Urinary bladder (tissue), 4 donors: ENCODE measurements at places on chromosomes 2 and 18. TPM values are rescaled to one million over a fixed set of nuclear protein-coding genes. Genes with fewer than 3 reads are reported as not detected.

DNA sequence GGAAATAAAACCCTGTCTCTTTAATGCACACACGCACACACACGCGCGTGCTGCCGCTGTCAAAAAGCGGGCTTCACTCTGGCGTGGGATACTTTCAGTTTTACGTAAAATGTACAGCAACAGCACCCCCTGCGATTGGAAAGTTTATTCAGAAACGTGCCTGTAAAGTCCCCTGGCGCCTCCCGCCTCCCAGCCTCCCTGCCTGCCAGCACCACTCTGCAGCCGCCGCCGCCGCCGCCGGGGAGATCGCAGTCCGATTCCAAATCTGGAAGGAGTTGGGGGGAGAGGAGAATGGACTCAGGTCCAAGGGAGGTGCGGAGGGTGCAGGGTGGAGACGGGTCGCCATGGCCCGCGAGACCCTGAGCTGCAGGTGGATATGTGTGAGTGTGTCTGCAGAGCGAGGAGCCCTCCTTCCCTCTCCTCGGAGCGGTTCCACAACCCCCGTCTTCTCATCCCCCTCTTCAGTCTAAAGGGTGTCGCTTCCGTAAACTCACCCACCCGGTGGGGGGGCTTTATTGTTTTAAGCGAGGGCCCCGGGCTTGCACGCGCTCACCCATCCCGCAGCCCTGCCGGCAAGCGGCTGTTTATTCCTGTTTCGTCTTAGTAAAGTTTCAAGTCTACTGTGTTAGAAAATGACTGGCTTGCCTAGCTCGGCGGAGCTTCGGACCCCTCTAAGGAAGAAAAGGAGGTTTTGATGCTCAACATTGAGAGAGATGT, 1.8 kb upstream of the BCL11A start:
- DNase-seq: no peak

DNA sequence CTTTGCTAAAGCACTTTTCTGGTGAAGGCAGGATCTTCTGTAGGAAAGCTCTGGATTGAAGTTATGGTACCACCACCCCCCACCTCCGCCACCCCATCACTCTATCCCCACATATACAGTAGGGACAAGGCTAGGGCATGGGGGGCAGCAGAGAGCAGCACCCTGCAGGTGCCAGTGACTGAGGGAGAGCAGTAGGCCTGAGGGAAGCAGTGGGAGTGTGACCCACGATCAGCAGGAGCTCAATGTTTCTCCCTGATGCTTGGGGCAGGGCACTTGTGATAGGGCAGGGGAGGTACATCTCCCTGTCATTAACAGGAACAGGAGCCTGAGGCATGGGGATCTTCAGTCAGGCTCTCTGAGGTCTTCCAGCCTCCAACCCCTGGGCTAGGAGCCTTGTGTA, 121.6 kb downstream of the ZFP36L2 start:
- DNase-seq: no peak

The SLC9A2 gene
- 0.27 TPM for polyA plus RNA-seq

DNA sequence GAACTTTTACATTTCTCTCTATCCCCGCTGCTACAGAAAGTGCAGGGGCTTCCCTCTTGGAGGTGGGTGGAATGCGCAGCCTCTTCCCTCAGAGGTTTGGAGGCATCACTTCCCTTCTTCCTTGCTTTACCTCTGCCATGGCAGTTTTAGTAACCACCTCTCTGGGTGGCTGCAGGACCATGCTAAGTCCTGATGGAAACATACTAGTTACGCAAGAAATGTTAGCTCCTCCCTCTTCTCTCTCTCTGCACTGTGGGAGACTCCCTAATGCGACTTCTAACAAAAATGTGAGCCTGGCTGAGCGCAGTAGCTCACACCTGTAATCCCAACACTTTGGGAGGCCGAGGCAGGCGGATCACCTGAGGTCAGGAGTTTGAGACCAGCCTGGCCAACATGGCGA, 116.8 kb upstream of the RAB6C start:
- no peak for DNase-seq

DNA sequence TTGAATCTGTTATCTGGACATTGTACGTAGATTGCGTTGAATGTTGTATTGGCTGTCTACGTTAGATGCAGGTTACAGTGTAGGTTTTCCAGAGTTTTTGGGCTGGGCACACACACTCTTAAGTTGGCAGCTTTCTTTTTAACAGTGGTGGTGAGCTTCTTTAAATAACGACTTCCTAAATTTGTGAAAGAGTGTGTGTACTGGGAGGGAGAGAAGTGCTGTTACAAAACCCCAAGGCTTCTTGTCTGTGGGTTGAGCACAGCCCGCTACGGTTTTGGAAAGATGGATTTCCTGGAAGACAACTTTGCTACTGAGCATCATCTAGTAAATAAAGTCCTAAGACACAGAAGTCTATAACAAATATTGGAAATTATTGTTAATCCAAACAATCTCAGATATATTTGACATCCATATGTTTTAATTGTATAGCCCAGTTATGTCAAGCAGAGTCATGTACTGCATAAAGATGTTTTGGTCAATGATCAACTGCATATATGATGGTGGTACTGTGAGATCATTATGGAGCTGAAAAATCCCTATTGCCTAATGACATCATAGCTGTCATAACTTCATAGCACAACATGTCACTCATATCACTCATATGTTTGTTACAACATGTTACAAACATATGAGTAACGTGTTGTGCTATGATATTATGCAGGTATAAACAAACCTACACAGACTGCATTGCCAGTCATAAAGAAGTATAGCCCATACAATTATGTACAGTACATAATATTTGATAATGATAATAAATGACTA, 7.9 kb upstream of the THUMPD2 start:
- DNase-seq: no peak

DNA sequence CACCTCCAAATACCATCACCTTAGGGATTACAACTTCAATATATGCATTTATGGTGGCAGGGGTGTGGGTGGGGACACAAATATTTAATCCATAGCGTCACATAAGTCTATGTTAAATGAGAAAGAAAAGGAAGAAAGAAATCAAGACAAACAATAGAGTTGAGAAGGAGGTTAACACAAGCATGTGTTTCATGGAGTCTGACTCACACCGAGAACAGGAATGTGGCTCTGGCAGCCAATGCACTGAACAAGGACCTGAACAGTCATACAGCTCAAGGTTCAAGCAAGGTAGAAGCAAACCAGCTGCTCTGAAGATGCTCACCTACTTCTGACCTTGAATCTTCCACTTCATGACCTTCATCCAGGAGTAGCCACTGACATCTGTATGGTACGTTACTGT, 36.2 kb upstream of the LPIN1 start:
- no peak for DNase-seq

The CLEC4F gene
- polyA plus RNA-seq: 0.03 TPM

DNA sequence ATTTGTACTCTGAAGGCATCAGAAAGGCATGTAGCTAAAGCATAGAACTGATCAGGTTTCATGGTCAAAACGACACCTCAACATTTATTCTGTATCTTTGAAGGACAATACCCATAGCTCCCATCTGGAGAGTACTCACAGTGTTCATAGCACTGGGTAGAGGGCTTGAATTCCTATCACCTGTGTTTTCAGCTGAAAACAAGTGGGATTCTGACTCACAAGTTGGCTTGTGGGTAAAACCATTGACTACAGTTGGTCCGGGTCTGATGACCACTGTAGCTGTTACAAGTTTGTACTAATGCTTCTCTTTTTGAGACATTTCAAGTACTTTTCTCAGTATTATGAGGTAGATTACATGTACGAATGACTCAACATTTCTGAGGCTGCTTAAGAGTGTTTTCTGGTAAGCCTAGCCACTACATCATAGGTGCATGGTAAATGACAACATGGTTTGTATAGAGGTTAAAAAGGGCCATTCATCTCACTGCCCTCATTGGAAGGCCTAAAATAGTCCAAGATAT, 68.6 kb upstream of the PELI1 start:
- DNase-seq: no peak

The CD207 gene
- polyA plus RNA-seq: 0.06 TPM

- DNase-seq: no peak
Measured at GRCh38 chr18:25234740-25235345, 117.1 kb downstream of the ZNF521 start.

- no peak for DNase-seq
Measured at GRCh38 chr2:186757009-186757408, 63.1 kb downstream of the FAM171B start.

The TDRD15 gene
- polyA plus RNA-seq: not detected

DNA sequence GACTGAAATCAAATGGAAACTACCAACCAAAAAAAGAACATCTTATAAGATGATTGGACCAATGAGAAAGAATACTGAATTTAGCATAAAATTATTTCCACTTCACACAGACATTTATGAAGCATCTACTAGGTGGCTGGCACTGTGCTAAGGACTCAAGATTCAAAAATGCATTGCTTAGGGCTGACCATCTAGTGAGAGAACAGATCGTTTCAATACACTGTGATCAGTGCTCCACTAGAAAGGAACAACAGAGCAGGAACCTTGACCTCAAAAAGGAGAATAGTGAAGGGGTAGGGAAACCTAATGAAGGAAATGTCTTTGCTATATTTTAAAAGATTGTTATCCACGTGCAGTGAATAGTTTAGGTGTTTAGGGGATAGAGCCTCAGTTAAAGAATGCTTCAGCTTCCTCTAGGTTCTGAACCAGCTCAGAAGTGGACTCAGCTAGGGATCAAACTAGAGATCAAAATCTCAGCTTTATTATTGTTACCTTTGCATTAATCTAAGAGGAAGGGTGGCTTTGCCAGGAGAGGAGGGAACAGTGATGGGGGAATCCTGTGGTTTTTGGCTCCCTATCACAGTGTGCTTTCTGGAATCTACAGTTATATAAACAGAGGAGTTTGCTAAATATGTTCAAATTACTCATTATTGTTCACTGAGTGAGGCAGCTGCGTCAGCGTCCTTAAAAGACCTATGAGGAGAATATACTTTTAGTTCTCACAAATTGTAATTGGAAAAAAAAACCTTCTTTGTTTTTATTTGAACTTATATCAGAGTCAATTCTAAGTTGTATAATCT, 16.2 kb upstream of the BBS5 start:
- no peak for DNase-seq

DNA sequence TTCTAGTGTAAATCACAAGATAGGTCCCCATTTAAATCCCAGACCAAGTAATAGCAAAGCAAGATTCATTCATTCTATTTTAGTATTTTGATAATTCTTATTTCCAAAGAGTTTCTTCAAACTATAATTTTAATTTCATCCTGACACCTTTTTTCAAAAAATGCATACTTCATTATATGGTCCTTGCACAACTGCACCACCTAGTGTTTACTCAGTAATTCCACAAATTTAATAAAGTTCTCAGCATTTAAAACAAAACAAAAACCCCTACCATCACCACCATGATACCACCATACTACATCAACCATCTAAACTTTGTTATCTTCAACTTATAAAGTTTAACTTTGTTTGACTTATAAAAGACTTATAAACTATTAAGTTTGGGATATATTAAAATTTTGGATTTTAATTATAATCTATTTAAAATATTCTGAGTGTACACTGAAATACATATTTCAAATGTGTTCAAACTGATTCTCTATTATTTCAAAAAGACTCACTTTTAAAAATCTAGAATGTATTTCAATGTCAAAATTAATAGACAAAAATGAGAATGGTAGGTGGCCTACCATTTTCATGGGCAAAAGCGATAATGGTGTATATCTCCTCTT, 44.2 kb downstream of the WDPCP start:
- no peak for DNase-seq

GRCh38 chr18:12305930-12306629, 2.0 kb upstream of the TUBB6 start:
- no peak for DNase-seq

- DNase-seq: no peak
Measured at GRCh38 chr2:238727585-238728329, 120.1 kb upstream of the TWIST2 start.

- no peak for DNase-seq
Measured at GRCh38 chr2:162573288-162573687, 229.4 kb downstream of the GCA start.

The ANTXR1 gene
- polyA plus RNA-seq: 53.0 TPM

GRCh38 chr2:52968043-52968442, 799.6 kb upstream of the CHAC2 start:
- DNase-seq: no peak

DNA sequence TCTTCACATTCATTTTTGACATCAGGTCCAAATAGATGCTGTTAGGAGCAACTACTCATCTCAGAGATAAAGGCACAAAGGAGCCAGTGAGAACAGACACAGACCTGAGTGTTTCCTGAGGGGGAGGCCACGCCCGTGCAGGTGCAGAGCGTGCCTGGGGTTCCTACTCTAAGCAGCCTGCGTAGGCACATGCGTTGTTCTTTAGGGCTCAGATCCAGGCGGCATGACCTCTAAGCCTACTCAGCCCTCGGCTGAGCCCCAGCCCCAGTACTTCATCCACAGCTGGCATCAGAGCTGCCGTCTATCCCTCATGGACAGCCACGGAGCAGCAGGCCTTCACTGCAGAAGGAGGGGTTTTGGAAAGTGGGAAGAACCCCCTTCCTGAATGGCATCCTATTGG, 54.9 kb upstream of the PXDN start:
- DNase-seq: no peak

The CUL3 gene
- 50.2 TPM for polyA plus RNA-seq

The TEX44 gene
- not detected for polyA plus RNA-seq

The COL4A3 gene
- polyA plus RNA-seq: 1.4 TPM

- DNase-seq: no peak
Measured at GRCh38 chr18:37272226-37272625, 293.4 kb downstream of the CELF4 start.

- DNase-seq: no peak
Measured at GRCh38 chr2:26536371-26537068, 58.6 kb upstream of the OTOF start.

The SLC19A3 gene
- 1.4 TPM for polyA plus RNA-seq

The REG1B gene
- polyA plus RNA-seq: 1.7 TPM

- no peak for DNase-seq
Measured at GRCh38 chr2:144858211-144858610, 338.3 kb upstream of the ZEB2 start.

- DNase-seq: no peak
Measured at GRCh38 chr2:46351098-46351749, 54.0 kb downstream of the EPAS1 start.

- DNase-seq: no peak
Measured at GRCh38 chr18:77073336-77074093, 59.1 kb downstream of the MBP start.

- no peak for DNase-seq
Measured at GRCh38 chr2:239689410-239689809, 288.6 kb upstream of the HDAC4 start.

The XDH gene
- polyA plus RNA-seq: 1.5 TPM

- no peak for DNase-seq
Measured at GRCh38 chr2:145918951-145919350, 1399.0 kb upstream of the ZEB2 start.

- DNase-seq: no peak
Measured at GRCh38 chr2:175805442-175806124, 196.5 kb downstream of the LNPK start.

The MC5R gene
- polyA plus RNA-seq: not detected
